Lower lobe of right lung (tissue), 2 donors: ENCODE measurements at places on chromosomes 11 and 22. TPM values are rescaled to one million over a fixed set of nuclear protein-coding genes. Genes with fewer than 3 reads are reported as not detected.

Gene OR52N4
- not detected for total RNA-seq

Gene MUC5AC
- total RNA-seq = 0.35 TPM

Gene APBB1
- total RNA-seq = 37.2 TPM

Gene SLC29A2
- 10.6 TPM for total RNA-seq

Gene LMO2
- total RNA-seq = 56.4 TPM

- peak; percentile 65 for DNase-seq
These were observed 33.7 kb downstream of the CYB5R2 start for GRCh38 chr11:7639643-7640025.

GRCh38 chr11:86119077-86119476 lies 50.2 kb upstream of the PICALM start:
- no peak for DNase-seq

- DNase-seq = no peak
These were observed 10.5 kb downstream of the RPL27A start for GRCh38 chr11:8693010-8693551.
